ENCODE measurements at places on chromosomes 11 and 22.

DNA sequence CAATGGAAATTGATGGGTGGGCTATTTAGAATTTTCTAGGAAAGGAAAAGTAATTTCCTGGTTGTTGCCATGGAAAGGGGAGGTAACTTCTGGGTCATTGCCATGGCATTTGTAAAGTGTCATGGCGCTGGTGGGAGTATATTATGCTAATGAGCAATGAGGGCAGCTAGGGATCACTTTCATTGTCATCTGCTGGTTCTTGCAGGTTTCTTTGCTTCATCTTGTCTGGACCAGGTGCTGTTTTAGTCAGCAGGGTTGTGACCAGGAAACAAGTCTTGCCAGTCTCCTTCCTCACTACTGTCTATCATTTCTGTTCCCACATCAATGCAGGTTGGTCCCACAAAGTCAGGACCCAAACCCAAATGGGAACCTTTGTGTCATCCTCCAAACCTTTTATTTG is 237.6 kb upstream of the C11orf87 start:
- DNase-seq, result no peak

DNA sequence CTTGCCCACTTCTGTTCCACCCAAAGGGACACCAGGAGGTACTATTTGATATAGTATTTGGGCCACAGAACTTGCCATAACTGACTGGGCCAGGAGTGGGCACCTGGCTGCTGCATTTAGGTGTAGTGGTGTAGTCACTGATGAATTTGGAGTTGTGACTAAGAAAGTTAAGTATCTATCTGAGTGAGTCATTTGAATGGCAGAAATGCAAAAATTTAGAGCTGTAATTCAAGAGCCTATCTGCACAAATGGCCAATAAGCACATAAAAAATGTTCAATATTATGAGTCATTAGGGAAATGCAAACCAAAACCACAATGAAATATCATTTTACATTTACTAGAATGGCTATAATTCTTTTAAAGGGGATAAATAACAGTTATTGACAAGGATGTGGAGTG is 14.7 kb downstream of the GLYATL2 start:
- DNase-seq, result peak; percentile 71

DNA sequence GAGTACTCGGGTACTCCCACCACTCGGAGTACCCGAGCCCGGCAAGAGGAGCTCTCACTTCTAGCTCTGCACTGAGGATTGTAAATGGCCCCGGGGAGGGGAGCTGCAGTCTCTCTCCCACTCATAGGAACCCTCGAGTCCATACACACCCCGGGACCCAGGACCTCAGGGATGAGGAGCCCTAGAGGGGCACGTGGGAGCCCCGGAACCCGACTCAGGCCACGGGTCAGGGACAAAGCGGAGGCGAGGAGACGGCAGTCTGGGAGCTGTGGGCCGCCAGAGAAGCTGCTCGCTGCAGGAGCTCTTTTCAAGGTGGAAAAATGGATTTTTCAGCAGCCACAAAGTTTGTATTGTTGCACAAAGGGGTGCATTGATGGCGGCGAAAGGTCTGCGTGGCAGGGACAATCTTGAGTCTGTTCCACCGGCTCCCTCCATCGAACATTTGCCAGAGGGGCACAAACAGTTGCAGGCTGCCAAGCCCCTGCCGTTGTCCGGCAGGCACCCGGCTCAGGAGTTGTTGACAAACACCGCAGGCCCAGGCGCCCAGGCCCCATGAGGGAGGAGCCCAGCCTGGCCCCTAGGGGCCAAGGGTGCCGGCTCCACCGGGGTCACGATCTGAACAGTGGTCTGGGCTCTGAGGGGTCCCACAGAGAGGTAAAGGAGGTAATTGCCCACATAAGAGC is 5.7 kb upstream of the FLI1 start:
- DNase-seq, result no peak

GRCh38 chr11:1757861-1758610 is 5.7 kb downstream of the CTSD start:
- DNase-seq, result no peak

DNA sequence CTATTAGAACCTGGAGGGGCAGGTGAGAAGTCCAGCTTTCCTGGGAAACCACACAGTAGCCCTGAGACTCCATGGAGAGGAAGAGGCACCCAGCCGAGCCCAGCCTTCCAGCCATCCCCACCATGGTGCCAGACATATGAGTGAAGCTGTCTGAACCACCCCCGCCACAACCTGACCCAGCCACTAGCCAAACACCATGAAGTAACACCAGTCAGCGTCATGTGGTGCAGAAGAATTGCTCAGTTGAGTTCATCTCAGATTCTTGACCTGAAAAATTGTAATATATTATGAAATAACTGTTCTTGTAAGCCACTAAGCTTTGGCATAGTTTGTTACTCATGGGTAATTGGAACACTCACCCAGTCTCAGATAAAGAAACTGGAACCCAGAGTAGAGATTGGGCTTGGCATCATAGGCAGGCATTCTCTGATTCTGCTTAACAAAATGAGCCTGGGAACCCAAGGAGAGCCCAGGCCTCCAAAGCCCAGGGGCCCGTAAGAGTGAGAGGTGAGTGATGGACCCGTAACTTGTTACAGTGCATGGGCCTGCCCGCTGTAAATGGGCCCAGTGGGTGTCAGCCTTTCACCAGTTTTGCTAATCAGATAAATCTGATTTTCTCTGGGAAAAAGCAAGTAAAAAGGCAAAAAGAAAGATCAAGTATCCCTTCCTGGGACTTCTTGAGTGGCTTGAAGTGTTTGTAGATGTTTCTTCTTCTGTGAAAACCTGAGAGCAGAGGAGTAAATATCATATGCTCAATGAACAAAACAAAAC is 305.5 kb downstream of the DDX10 start:
- no peak for DNase-seq

DNA sequence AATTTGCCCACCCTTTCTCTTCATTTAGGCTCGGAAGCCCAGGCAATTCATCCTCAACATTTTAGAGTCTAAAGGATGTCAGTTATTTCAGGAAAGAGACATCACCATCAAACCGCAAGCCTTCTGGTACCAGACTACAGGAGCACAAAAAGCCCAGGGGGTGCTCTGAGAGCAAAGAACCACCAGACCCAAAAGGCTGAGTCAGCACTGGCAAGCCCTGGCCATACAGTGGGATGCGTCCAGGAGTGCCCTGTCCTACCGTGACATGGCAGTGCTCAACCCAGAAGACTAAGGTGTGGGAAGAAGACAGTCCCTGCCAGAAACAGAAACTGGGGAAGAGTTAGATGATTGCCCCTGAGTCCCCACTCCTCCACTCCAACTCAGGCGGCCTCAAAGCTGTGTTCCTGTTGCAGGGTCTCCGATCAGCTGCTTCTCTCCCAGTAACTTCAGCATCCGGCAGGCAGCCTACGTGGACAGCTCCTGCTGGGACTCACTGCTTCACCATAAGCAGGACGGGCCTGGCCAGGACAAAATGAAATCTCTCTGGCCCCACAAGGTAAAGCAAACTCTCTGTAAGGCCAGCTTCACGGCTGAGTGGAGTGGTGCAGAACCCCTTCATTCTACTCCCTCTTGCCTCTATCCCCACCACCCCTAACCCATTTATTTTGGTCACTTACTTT is 1.5 kb downstream of the PANX3 start:
- DNase-seq, result no peak

DNA sequence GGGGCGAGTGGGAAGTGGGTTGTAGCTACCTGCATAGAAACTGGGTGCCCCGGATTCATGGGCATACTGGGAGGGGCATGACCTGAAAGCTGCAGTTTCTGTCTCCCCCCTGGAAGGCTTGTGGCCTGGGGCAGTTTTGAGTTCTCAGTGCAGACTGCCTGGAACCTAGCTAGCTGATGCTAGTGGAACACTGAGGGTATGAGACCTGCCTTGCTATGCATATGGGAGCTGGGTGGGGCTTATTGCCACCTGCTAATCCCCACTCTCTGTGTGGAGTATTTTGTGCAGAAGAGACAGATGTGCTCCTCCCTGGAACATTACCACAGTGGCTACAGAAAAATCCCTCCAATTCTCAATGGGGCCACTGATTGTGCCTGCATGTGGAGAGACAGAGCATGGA is 11.7 kb upstream of the OR56B4 start:
- no peak for DNase-seq

- no peak for DNase-seq
These were observed 971 bp downstream of the TUBGCP6 start for GRCh38 chr22:50243685-50244419.

DNA sequence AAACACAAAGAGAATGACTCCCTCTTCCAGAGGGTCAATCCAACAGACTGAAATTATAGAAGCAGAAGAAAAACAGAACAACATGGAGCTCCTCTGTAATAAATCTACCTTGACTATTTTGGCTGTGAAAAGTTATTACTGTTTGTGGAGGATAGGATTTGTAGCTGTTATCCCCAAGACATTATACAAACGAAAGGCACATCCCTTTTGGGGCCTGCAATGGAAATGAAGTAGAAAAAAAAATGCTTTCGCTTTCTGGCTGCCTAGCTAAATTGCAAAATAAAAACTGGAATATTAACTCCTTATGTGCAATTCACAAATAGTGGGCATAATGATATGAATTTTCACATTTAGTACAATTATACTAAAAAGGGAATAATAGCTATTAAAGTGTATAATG is 123.8 kb upstream of the CCDC179 start:
- DNase-seq, result no peak

DNA sequence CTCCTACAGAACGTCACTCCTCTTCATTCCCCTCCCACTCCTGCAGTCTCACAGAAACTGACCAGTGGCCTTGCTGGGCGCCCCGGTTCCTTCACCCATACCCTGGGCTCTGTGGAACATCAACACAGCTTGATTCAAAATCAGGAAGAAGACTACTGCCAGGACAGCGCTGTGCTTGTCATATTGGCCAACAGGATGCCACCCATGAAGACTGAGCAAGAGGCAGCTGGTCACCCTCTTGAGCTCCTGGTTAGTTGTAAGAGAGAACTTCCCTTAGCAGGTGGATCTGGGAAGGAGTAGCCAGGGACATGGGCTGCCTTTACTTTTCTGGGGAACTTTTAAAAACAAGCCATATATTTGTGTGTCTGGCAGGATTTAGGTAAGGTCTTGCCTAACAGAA is 110.4 kb upstream of the TIMP3 start:
- no peak for DNase-seq

DNA sequence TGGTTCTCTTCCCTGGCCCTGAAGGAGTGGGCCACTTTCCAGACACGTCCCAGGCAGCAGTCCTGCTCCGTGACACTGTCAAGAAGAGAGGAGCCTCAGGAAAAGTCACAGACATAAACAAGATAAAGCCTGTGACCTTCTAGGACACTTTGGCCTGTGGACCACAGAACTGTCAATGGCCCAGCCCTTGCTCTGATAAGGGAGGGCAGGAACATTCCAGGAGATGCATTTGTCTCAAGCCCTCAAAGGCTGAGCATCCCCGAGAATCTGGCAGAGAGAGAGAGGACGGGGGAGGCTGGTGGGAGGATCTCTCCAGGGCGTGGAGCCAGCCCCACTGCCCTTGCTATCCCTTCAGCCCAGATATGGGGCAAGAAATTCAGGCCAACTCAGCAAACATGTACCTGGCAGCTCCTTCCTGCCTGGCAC is 476.4 kb downstream of the INSC start:
- DNase-seq, result no peak

DNA sequence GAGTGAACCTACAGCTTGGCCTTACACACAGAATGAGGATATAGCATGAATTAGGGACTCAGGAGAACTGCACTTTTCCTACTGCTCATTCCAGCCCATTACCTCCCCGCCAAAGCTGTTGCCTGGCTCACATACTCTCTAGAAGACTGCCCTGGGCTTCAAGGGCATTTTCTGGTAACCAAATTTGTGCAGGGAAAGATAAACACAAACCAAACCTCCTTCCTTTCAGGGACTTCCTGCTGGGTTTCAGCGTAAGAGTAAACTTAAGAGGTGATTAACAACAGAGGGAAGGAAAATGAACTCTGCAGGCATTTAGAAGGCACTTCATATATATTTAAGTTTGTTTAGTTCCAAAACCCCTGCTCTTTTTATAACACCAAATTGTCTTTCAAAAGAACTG is 194.9 kb downstream of the SWAP70 start:
- DNase-seq, result peak; percentile 47

DNA sequence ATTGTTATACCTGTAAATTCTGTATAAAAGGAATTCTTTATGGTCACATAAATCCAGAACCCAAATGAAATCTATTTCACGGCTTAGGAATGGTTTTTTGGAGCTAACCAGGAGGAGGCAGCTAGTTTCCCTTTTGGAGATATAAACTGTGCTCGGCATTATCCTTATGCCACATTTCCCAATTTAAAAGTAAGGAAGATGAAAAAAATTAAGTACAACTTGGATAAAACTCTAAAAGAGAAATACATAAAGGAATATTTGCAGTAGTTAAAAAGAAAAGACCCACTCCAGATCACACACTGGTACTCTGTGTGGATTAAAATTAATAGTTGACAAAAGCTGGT is 17.7 kb downstream of the DLAT start:
- DNase-seq, result no peak

- DNase-seq, result peak; percentile 99
These were observed 271 bp downstream of the FKBP2 start for GRCh38 chr11:64241241-64241490.

DNA sequence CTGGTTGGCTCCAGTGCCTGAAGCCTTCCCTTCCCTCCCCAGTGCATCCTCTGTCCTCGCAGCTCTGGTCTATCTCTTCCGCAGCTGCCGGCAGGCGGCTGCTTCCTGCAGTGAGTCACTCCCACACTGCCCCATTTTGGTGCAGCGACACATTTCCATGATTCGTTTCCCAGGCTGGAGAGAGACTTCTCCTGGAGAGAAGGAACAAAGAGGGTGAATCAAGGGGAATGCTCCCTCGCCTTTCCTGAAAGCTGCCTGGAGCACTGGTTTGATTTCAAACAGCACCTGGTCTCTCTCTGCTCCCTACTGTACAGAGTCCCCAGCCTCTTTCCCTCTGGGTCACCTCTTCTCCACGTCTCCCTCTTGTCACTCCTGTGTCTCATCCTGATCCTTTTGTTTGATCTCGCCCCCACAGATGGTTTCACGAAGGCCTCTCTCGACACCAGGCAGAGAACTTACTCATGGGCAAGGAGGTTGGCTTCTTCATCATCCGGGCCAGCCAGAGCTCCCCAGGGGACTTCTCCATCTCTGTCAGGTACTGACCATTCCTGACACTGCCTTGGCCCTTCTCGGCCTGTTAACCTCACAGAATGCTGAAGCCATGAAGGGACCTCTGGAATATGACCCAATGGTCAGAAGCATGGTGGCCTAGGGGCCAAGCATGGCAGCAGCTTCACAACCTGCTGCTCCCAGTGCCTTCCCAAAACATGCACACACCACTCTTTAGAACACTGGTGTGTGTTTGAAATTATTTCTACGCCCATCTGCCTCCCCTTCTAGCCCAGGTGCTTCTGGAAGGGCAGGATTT is at the start of gene TMA7B:
TMA7B (plus strand) TSS at position 758 of the 808 bp plus-strand sequence. CDS start 3,978 bp downstream, outside the sequence.
- peak; percentile 76 for DNase-seq

DNA sequence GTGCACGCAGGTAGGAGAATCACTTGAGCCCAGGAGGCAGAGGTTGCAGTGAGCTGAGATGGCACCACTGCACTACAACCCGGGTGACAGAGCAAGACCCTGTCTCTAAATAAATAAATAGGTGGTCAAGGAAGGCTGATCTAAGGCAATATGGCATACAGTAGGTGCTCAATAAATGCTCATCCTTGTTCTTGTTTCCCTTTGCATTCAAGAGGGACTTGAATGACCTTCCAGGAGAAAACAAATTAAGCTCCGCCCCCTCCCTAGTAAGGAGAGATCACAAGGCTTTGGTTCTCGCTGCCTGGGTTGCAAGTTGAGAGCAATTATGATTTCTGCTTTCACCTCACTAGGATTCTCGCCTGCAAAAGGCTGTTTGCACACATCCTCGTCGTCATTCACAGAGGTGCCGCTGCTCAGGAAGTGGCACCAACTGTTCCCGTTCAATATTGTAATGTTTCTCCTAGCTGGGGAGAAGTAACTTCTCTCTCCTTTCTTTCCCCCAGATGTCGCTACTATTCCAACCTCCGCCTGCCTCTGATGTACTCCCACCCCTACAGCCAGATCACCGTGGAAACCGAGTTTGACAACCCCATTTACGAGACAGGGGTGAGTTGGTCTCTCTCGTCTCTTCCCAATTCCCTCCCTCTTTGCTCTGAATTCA is 51.8 kb upstream of the ASPHD2 start:
- no peak for DNase-seq

Data from EL (cell line).